HEK293T (cell line): ENCODE measurements at places on chromosomes 11 and 22.

GRCh38 chr11:41578421-41579051 lies 119.1 kb upstream of the LRRC4C start:
- no peak for DNase-seq

DNA sequence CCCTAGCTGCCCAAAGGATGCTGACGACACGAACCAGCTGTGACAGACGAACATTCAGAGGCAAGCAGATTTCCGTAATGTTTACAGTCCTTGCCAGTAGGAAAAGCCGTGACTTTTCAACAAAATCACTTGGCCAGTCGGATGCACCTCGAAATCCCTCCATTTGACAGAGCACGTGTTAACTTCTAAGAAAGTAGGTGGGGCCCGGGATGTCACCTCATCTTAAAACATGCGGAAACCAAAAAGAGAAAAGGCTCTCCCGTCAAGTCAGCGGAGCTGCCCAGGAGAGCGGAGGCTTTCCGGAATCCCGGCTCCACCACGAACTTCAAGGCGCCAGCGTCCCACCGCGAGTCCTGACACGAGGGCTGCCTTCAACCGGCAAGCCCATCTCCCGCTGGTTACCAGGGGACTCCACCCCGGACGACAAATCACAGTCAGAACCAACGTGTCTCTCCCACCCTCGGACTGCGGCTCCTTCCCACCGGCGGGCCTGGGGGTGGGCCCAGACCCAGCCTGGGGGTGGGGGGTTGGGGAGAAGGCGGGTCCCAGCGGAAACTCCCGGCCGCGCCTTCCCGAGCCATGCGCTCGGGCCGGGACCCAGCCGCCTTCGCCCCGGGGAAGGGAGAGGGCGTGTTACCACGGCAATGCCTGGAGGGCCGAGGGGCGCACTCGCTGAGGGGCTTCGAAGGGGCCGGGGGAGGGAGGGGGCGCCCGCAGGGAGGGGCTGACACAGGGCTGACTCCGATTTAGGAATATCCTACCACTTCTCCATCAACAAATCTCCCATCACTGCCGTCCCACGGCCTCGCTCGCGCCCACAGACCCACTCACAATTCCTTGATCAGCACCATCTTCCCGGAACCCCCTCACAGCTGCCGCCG lies 475 bp downstream of the PITPNB start:
- peak; percentile 66 for DNase-seq

GRCh38 chr11:1121813-1122663 lies 35.7 kb upstream of the MUC5AC start:
- no peak for DNase-seq

DNA sequence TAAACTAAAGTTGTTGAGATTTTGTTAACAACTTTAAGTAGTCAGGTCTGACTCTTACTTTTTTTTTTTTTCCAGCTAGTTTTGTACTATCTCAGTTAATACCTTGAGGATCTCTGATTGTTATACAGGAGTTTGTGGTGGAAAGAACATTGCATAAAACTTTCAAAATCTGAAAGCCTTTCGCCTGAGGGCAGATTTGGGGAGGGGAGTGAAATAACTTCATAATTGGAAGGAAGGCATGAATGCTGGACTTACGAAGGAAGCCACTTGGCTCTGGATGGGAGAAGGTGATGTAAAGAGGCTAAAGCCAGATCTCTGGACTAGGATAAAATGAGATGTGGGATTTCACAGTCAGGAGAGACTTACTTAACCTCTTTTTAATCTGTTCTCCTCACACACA lies 18.2 kb upstream of the FAT3 start:
- DNase-seq = no peak

GRCh38 chr22:31814942-31815341 lies 61.1 kb downstream of the DEPDC5 start:
- no peak for DNase-seq

GRCh38 chr11:117923275-117923674 lies 5.9 kb downstream of the TMPRSS13 start:
- no peak for DNase-seq

DNA sequence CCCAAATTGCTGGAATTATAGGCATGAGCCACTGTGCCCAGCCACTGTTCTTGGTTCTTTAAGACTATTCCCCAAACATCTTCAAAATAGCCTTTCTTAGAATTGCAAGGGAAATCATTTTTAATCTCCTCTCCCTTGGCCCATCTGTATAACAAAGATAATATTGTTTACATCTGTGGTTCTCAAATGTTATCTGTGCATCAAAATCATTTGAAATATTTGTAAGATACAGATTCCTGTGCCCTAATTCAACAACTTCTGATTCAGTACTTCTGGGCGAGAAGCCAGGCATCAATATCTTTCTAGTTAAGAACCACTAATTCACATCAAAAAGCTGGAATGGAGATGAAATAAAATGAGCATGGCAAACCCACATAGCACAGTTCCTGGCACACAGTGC lies 83.0 kb downstream of the TMPRSS5 start:
- DNase-seq = no peak

- no peak for DNase-seq
These were observed 1.9 kb upstream of the MMP1 start for GRCh38 chr11:102799681-102800340.

- DNase-seq = no peak
These were observed 31.4 kb upstream of the GLYAT start for GRCh38 chr11:58763120-58763490.

DNA sequence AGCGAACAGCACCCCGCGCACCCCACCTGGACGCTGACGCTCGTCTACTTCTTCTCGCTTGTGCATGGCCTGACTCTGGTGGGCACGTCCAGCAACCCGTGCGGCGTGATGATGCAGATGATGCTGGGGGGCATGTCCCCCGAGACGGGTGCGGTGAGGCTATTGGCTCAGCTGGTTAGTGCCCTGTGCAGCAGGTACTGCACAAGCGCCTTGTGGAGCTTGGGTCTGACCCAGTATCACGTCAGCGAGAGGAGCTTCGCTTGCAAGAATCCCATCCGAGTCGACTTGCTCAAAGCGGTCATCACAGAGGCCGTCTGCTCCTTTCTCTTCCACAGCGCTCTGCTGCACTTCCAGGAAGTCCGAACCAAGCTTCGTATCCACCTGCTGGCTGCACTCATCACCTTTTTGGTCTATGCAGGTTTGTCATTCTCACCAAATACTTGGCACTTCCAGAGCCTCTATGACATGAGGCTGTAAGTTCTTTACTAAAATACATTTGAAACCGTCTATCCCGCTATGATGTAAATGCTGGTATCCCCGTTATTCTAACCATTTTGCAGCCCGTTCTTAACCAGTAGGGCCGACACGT lies 535 bp downstream of the AQP11 start:
- DNase-seq = peak; percentile 8

- DNase-seq = peak; percentile 71
These were observed 3.9 kb upstream of the SCN2B start for GRCh38 chr11:118180300-118180703.

DNA sequence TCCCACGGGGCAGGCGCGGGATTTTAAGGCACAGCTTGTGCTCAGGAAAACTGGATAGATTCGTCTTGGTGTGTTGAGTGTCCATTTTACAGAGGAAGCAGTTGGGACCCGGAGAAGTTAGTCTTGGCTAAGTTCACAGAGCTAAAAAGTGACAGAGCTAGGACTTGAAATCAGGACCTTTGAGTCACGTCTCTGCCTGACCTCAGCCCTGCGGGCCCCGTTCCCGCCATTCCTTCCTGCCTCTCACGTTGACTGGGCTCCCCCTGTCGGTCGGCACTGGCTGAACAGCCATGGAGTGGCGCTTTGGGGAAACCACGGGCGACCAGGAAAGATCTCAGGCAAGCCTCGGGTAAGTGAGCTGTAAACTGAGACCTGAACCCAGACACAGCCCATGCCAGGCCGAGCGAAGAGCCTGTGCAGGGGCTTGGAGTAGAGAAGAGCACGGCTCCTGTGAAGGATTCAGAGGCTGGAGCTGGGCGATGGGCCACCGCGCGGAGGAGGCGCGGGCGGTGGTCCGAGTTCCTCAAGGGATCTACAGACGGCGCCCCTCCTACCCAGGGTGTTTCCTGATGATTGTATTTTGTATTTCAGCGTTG lies 54.1 kb downstream of the WNT11 start:
- DNase-seq = peak; percentile 90

- no peak for DNase-seq
These were observed 685.9 kb downstream of the BRD1 start for GRCh38 chr22:49141761-49142160.

DNA sequence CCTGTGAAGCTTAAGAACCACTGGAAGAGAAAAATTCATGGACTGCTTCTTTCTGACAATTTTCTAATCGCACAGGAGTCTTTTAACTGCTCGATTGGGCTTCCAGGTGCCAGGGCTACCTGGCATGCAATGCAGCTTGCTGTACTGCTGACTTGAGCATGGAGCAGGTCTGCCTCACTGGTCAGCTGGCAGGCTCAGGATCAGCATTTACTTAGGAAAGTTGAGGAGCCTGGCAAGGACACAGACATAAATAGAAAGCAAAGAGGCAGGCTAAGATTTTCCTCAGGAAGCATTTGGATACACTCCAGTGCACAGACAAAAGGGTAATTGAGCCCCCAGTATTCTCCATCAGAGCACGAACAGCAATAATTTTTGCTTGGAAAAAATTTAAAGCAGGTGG lies 163.5 kb downstream of the CSNK2A3 start:
- DNase-seq = no peak

GRCh38 chr11:2267306-2267850 lies 3.0 kb downstream of the ASCL2 start:
- DNase-seq = peak; percentile 3

- no peak for DNase-seq
These were observed 826 bp upstream of the EEF1G start for GRCh38 chr11:62574363-62575071.

DNA sequence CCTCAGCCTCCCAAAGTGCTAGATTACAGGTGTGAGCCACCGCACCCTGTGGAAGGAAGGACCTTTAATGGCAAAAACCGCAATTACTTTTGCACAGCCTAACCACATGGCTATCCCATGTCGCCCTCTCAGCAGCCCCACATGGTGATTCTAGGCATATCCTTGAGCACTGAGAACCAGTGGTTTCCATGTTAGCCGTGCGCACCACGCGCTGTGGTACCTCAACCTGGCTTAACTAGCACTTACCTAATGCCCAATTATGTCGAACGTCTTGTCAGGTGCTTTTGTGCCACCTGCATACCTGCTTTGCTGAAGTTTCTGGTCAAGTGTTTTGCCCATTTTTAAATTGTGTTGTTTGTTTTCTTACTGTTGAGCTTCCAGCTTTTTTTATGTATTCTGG lies 697.9 kb downstream of the BRD1 start:
- DNase-seq = no peak

GRCh38 chr11:30730011-30730410 lies 143.9 kb upstream of the MPPED2 start:
- DNase-seq = no peak

- no peak for DNase-seq
These were observed 57.5 kb upstream of the PLET1 start for GRCh38 chr11:112318184-112318591.

DNA sequence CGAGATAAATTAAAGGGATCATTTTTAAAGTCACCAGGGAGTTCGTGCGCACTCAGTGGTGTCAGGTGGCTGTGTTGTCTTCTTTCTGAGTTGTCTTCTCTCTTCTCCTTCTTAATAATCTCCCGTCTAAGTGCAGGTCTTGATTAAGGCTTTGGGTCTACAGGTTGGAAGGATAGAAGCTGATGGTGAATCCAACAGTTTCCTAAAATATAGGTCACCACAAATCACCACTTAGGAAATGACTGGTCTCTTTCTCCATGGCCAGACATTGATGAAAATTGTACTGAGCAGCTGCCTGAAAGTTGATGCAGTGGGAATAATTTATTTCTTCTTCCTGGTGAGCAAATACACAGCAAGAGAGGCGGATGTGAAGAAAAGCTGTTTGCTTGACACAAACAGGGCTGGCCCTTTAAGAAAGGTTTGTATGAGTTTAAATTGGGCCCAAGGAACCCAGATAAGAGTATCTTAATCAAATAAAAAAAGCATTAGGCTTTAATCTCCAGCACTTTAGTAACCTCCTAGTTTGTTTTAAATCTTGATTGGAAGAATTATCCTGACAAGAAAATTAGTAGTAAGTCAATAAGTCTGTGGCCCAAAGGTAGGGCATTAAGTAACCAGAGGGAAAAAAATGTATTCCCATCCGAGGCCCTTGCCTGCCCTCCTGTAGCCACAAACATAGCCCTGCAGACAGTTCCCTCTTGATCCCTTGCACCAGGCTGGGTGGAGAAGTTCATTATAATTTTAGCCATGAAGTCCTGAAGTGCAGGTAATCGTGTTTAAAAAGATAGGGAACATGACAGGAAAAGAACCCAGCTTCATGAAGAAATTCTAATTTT lies 245.8 kb downstream of the KIRREL3 start:
- DNase-seq = no peak

DNA sequence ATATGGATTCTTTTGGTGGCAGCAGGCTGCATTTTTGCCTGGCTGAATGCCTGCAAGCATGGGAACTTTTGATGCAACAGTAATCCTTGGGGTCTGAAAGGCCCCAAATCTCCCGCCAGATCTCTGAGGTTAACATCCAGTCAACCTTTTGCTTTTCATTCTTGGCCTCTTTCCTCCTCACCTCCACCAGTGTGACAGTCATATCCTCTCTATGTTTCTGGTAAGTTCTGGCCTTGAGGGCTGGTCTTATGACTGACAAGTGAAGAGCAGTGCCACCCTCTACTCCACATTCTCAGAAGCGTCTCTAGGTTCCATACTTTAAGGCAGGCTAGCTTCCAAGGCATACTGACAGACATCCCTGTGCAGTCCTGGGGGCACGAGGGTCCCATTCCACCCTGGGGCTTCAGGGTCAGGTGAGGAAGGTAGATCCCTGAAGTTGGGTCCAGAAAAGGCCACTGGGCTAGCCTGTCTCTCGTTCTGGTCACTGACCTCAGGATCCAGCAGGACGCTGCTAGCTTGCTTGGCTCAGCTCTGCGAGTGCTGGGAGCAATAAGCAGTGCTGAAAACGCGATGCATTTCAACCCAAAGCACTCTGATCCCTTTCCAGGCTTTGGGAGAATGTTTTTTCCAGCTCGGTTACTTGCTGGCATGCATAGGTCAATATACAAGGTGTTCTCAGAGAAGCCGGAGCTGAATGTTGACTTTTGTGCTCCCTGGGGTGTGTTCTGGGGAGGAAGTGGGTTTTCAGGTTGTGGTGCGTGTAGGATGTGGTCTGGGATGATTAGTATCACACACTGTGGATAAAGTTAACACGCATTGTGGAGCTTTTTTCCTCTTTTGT lies 75.2 kb downstream of the PTPRJ start:
- DNase-seq = no peak

GRCh38 chr11:81725701-81726100 lies 1008.0 kb downstream of the FAM181B start:
- no peak for DNase-seq

- DNase-seq = no peak
These were observed 29.0 kb upstream of the LDLRAD3 start for GRCh38 chr11:35914816-35915215.

DNA sequence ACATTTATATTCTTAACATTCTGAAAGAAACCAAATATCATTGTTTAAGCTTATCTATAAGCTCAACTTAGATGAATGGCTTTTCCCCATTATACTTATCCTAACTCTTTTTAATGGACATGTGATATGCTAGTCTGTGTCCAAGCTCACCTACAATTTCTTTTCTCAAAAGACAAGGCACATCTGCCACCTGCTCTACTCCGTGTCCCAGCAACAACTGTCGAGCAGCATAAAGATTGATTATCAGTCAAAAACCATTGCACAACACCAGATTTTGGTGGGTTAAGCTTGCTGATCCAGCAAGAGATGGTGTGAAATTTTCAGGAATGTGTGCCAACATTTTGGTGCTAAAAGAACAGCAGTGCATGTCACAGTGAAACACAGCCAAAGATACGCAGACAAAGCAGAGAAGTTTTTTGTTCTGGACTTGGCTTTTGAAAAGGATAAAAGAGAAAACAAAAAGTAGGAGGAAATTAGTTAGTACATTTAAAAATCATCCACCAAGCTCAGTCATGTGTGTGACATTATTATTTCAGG lies 65.8 kb downstream of the DCDC1 start:
- no peak for DNase-seq
